Activated CD4-positive, alpha-beta T cell treated with anti-CD3 and anti-CD28 coated beads for 36 hours (primary cell): ENCODE measurements at places on chromosomes 7 and 10.

- peaks cover 26% of the 10 kb centered on the region for H3K4me1 ChIP-seq
- H3K4me3 ChIP-seq = peak overlapping the region; percentile 70
- H3K36me3 ChIP-seq = no peaks in the 10 kb centered on the region
- peak; percentile 11 for DNase-seq
- peaks cover 84% of the 10 kb centered on the region for H3K27me3 ChIP-seq
- H3K27ac ChIP-seq = peak overlapping the region; percentile 38
Observed at GRCh38 chr7:27096768-27097514, 1.1 kb upstream of the HOXA1 start.

- H3K27me3 ChIP-seq = peaks cover 22% of the 10 kb centered on the region
- no peaks in the 10 kb centered on the region for H3K4me1 ChIP-seq
- no peak overlapping the region for H3K27ac ChIP-seq
- no peaks in the 10 kb centered on the region for H3K36me3 ChIP-seq
- no peak for DNase-seq
Observed at GRCh38 chr10:1411956-1412355, 325.4 kb downstream of the ADARB2 start.

- H3K4me3 ChIP-seq = no peak overlapping the region
- no peak for DNase-seq
- peaks cover 11% of the 10 kb centered on the region for H3K36me3 ChIP-seq
- H3K4me1 ChIP-seq = peaks cover 18% of the 10 kb centered on the region
Observed at GRCh38 chr7:129703751-129704150, 92.2 kb downstream of the NRF1 start.

DNA sequence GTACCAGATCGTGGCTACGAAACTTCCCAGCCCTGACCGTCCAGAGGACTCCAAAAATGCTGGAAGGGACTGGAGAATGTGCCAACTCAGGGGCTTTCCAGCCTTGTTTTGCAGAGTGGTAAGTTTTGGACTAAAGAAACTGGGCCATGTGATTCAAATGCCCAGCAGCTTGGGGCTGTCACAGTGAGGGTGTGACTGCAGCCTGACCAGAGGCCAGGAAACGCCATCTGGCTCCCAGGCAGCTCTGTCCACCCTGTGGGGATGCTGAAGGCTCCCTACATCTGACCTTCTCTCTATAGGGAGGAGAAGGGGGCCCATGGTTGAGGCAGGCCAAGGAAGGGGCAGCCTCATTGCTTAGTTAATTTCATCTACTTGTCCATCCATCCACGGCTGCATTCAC, 61.6 kb upstream of the HMX3 start:
- no peak for DNase-seq
- H3K4me3 ChIP-seq = no peak overlapping the region
- peaks cover 20% of the 10 kb centered on the region for H3K27me3 ChIP-seq
- no peaks in the 10 kb centered on the region for H3K36me3 ChIP-seq

DNA sequence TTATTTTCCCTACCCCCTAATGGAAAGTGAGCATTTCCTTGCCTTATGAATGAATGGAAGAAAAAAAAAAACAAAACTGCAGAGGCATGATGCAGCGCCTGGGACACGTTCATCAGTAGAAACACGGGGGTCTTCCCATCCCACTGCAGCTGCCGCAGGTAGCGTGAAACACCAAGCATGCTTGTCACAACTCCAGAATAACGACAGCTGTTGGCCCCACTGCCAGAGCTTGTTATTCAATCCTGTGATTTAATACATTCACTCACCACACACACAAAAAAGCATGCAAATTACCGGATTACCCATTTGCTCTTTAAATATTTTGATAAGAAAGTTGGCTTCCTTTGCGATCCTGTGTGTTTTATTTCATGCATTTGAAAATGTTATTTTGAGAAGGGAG, 48.4 kb upstream of the GNA12 start:
- H3K27ac ChIP-seq = peak overlapping the region; percentile 55
- peaks cover 29% of the 10 kb centered on the region for H3K4me1 ChIP-seq
- DNase-seq = no peak
- no peak overlapping the region for H3K4me3 ChIP-seq

DNA sequence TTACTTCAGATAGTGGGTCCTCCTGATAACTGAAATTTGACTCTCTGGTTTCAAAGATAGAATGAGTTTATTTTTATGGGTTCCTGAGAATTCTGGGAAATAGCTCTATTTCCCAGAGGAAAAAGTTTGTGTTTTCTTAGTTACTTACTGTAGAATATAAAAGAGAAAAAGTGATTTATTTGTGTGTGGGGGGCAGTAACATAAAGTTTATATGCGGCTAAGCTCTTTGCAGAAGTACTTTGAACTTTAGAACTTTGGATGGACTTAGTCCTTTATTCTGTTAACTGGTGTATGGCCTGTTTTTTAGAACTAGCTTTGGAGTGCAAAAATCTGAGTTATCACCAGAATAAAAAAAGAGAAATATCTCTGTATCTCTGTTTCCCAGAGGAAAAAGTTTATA, 157.1 kb downstream of the BBS9 start:
- H3K36me3 ChIP-seq = peaks cover 20% of the 10 kb centered on the region
- H3K4me3 ChIP-seq = no peak overlapping the region

DNA sequence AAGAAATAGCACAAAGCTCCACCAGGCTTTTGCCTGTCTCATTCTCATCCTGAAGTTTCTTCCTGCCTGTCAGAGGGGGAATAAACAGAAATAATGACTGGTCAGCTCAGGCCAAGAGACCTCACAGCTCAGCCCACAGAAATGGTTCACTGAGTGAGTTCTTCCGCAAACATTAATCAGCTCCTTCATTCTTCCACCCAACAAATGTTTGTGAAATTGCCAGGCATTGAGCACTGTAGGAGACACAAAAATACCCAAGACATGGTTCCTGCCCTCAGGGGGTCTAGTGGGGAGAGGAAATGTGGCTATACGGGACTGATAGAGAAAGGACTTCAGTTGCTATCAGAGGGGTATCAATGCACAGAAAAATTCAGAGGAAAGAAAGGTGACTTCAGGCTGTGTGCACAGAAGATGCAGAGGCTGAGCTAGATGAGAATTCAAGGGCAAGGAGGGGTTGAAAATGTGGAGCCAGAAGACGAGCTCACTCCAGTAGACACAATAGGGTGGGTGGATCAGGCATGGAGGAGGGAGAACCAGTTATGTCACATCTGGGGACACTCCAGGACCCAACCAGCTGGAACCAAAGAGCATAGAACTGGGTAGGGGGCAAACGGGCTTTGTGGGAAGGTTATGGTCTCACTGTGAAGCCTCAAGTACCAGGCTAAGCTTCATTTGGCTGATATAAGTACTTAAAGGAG, 20.9 kb downstream of the MYOF start:
- H3K36me3 ChIP-seq = peaks cover 11% of the 10 kb centered on the region

DNA sequence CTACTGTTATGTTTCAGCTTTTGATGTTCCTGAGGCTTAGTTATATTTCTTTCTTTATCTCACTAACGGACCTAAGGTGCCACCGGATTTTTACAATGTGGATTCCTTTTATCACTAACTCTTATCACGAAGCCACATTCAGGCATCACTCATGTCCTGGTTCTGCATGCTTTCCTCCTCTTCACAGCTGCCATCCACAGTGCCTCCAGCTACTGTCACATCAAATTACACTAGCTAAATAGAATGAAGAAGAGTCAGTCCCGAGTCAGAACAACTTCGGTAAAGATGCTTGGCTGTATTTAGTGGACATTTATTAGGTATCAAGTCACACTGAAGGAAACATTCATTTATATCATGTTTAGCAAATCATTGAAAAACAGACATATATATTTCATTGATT, 153.2 kb downstream of the NEBL start:
- H3K4me3 ChIP-seq = no peak overlapping the region
- no peaks in the 10 kb centered on the region for H3K4me1 ChIP-seq
- no peak overlapping the region for H3K27ac ChIP-seq
- DNase-seq = no peak

GRCh38 chr7:30391806-30392205, 86.8 kb downstream of the NOD1 start:
- H3K27ac ChIP-seq = no peak overlapping the region
- H3K4me1 ChIP-seq = no peaks in the 10 kb centered on the region
- no peaks in the 10 kb centered on the region for H3K27me3 ChIP-seq
- H3K36me3 ChIP-seq = no peaks in the 10 kb centered on the region

- H3K36me3 ChIP-seq = no peaks in the 10 kb centered on the region
- no peak for DNase-seq
- no peaks in the 10 kb centered on the region for H3K4me1 ChIP-seq
- no peak overlapping the region for H3K27ac ChIP-seq
- H3K4me3 ChIP-seq = no peak overlapping the region
Observed at GRCh38 chr10:50807851-50808776, 68.4 kb downstream of the ASAH2B start.

DNA sequence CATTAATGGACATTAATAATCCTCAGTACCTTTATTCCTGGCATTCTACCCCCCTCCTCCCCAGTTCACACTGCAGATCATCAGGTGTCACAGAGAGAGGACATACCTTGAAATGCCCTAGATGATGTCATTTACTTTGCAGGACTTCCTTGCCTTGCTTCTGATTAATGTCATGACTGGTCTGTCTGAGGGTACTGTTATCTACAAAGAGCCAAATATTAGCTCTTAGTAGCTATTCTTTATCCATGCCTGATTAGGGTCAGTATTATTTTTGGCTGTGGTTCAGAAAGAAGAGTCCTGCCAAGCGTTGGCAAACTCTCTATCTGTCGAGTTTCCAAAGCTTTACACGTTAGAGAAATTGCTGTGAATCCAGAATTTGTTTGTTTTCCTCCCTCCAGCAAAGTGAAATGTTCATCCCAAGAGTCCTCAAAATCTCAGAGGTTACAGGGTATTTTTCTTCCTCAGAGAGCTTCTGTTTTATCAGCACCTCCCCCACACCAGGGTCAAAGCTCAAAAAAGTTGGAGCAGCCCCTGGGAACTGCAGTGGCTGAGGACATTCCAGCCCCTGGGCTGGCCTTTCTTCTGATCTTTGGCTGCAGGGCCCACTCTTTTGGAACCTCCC, 12.6 kb downstream of the SCD start:
- H3K36me3 ChIP-seq = peaks cover 81% of the 10 kb centered on the region
- H3K27ac ChIP-seq = no peak overlapping the region
- DNase-seq = no peak
- peaks cover 24% of the 10 kb centered on the region for H3K4me1 ChIP-seq

GRCh38 chr10:51960494-51960895, 261.1 kb upstream of the CSTF2T start:
- H3K4me1 ChIP-seq = no peaks in the 10 kb centered on the region
- DNase-seq = no peak

GRCh38 chr10:63707254-63707910, 186.2 kb downstream of the REEP3 start:
- H3K27ac ChIP-seq = no peak overlapping the region
- peak; percentile 39 for DNase-seq
- H3K4me1 ChIP-seq = peaks cover 19% of the 10 kb centered on the region
- H3K36me3 ChIP-seq = no peaks in the 10 kb centered on the region
- no peak overlapping the region for H3K4me3 ChIP-seq

DNA sequence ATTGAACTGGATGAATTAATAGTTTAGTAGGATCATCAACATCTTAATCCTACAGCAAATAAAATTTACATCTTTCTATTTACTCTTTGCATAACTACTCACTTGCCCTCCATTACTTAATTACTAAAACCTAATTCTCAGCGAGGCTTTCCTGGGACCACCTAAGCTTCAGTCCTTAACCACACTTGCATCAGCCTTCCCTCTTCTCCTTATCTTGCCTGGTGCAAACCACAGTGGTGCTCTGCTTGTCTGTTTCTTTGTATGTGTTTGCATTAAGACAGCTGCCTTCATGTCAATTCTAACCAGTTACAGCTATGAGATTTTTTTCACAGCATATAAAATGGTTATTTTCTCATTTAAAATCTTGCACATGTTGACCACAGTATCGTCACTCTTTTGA, 72.6 kb upstream of the ZNF92 start:
- DNase-seq = no peak
- H3K4me3 ChIP-seq = no peak overlapping the region
- no peaks in the 10 kb centered on the region for H3K4me1 ChIP-seq
- H3K27me3 ChIP-seq = peaks cover 8% of the 10 kb centered on the region
- H3K36me3 ChIP-seq = no peaks in the 10 kb centered on the region

- H3K4me3 ChIP-seq = no peak overlapping the region
- H3K27me3 ChIP-seq = no peaks in the 10 kb centered on the region
- H3K36me3 ChIP-seq = peaks cover 10% of the 10 kb centered on the region
- peaks cover 5% of the 10 kb centered on the region for H3K4me1 ChIP-seq
- H3K27ac ChIP-seq = no peak overlapping the region
Observed at GRCh38 chr7:135414850-135415439, 95.0 kb downstream of the CNOT4 start.

GRCh38 chr10:13642293-13642692, 55.5 kb downstream of the PRPF18 start:
- no peaks in the 10 kb centered on the region for H3K27me3 ChIP-seq
- H3K27ac ChIP-seq = no peak overlapping the region
- no peak overlapping the region for H3K4me3 ChIP-seq
- peaks cover 69% of the 10 kb centered on the region for H3K36me3 ChIP-seq
- no peak for DNase-seq

DNA sequence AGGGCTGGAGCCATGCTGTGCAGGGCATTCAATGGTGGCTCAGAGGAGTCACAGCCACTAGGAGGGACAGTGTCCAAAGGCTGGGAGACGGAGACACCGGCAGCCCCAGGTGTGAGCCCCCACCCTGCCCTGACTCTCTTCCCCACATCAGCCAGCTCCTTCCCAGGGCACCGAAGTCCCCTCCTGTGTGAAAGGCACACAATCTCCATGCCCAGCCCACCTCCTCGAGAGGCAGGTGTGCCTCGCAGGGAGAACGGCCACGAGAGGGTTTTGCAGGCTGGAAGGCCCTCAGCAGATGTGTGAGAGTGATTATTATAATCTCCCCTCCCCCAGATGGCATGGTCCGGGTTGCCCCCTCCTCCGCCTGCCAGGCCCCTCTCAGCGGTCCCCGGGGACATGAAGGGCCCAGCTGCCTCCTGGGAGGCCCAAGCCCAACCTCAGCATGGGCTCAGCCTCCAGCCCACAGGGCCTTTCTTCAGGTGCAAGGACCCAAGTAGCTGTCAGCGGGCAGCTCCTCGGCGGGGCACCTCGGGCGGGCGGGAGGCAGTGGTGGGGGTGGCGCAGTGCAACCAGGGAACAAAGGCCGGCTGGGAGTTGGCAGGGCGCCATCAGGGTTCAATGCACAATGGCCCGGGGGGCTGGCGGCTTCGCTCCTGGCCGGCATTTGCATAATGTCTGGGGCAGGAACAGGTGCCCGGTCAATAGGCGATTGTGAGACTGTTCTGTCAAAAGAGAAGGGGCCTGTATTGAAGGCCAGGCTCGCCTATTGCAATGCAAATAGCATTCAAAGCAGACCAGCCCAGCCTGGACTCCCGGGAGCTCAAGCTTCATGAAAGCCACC, 155.3 kb upstream of the ZMIZ1 start:
- H3K27ac ChIP-seq = no peak overlapping the region
- no peak for DNase-seq
- H3K36me3 ChIP-seq = no peaks in the 10 kb centered on the region
- no peak overlapping the region for H3K4me3 ChIP-seq
- no peaks in the 10 kb centered on the region for H3K4me1 ChIP-seq

GRCh38 chr10:69896606-69897231, 95.0 kb downstream of the COL13A1 start:
- no peak for DNase-seq
- no peak overlapping the region for H3K27ac ChIP-seq
- no peaks in the 10 kb centered on the region for H3K4me1 ChIP-seq
- no peaks in the 10 kb centered on the region for H3K36me3 ChIP-seq

- peak overlapping the region; percentile 63 for H3K4me3 ChIP-seq
- H3K27ac ChIP-seq = peak overlapping the region; percentile 77
- peak; percentile 80 for DNase-seq
Observed at GRCh38 chr7:151276666-151277590, 28.4 kb upstream of the SMARCD3 start.

- no peak for DNase-seq
- no peak overlapping the region for H3K4me3 ChIP-seq
- no peaks in the 10 kb centered on the region for H3K4me1 ChIP-seq
- H3K27me3 ChIP-seq = no peaks in the 10 kb centered on the region
Observed at GRCh38 chr7:2000153-2000687, 232.5 kb downstream of the MAD1L1 start.
